ENCODE measurements at places on chromosomes 16 and 17.

DNA sequence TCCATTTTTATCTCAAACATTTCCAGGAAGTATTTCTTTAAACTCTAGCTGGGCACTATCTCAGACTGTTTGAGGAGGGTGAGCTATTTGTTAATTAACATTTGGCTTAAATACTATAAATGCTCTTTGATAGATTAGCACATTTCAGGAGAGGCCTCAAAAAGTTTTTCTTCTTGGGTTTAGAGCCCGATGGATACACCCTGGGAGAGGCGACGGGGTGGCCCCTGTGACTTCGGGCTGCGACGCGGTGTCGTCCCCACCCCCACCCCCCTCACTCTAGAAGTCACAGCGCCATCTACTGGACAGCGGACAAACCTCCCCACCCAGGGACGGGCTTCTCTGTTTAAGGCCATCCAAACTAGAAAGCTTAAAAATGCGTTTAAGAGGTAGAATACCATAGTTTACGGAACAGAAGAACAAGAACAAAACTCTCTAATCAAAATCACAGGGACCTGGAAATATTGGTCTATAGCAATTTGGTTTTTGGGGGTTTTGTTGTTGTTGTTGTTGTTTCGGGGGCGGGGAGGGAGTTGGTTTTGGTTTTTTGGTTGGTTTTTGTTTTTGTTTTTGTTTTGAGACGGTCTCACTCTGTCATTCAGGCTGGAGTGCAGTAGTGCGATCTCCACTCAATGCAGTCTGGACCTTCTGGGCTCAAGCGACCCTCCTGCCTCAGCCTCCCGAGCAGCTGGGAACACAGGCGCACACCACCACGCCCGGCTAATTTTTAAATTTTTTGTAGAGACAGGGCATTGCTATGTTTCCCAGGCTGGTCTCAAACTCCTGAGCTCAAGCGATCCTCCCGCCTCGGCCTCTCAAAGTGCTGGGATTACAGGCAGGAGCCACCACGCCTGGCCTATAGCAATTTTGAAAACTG lies 254.4 kb downstream of the C16orf95 start:
- peak; percentile 90 for DNase-seq

DNA sequence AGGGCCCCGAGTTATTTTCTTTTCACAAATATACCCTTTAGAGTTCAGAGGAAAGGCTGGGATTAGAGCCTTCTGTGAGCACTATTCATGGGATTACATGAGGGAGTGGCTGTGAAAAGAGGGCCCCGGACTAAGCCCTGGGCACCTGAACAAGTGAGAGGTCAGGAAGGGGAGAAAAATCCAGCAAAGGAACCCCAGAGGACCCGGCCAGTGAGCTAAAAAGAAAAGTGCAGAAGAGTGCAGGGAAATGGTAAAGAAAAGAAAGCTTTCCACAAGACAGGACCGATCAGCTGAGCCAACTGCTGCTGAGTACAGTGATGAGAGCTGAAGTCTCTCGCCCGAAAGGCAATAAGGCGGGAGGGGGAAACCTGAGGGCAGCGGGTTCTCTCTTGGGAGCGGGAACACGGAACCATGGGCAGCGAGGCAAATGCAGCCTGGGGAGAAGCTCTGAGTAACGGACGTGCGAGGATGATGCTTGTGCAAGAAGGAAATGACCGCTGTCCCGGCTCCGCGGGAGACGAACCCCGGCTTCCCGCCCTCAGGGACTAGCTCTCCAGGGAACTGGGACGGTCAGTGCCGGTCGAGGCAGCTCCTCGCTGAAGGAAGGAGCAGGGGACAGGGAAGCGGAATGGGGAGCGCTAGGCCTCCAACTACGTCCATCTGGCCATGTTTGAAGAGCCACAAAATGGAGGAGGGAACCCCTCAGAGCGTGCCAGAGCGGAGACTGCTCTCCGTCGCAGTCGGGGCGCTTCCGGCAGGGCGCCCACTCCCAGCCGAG lies 665 bp upstream of the ALDH3A2 start:
- peak; percentile 97 for DNase-seq

- no peak for DNase-seq
Measured at GRCh38 chr17:9700754-9701476, 55.6 kb downstream of the USP43 start.

GRCh38 chr16:24858219-24859041 lies 12.7 kb downstream of the SLC5A11 start:
- peak; percentile 75 for DNase-seq

- DNase-seq = no peak
Measured at GRCh38 chr16:70258946-70259345, 7.2 kb upstream of the EXOSC6 start.

DNA sequence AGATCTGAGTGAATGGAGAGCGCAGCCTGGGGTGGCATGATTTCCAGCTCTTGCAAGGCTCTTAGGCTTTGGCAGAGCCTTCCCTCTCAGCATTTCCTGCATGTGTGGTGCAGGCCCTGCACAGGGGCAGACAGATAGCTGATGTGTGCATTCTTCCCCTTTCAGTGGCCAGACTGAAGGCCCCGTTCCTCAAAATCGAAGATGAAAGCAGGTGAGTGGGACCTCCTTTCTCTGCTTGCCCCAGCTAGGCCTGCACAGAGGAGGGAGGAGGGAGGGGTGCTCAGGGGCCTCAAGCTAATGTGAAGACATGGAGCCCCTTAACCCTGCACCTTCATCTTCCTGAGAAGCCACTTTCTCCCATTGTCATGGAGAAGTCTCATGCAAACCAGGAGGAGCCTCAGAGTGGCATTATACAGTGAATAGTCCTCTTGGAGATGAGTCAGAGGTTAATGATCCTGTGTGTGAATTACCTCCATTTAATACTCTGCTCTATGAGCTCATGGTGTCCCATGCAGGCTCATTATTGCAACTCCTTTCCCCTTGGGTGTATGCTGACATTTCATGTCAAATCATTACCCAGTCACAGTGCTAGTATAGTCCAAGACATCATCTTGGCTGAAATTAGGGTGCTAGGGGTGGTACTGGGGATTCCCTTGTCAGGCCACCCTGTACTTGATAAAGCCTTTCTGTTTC lies 20.4 kb upstream of the ADAM11 start:
- no peak for DNase-seq

DNA sequence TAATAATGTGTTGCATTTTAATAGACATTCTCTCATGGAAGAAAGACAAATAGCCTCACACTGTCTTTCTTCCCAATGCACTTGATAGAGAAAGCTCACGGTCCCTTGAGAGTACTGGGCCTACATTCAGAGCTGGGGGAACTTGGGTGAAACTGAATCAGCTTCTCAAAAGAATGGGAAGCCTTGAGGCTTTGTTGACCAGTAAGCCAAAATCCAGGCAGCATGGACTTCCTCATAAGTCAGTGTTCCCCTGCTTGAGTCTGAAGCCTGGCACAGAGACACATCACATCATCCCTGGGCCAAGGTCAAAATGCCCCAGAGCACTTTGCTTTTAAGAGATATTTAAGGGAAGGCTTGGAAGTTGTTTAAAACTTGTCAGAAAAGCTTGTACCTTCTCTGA lies 302.2 kb upstream of the SALL1 start:
- DNase-seq = peak; percentile 7

GRCh38 chr17:81428948-81429774 lies 33.9 kb downstream of the BAHCC1 start:
- peak; percentile 80 for DNase-seq

- no peak for DNase-seq
Measured at GRCh38 chr16:8639694-8640093, 18.2 kb downstream of the METTL22 start.

GRCh38 chr17:60594734-60595133 lies 5.3 kb upstream of the PPM1D start:
- no peak for DNase-seq

DNA sequence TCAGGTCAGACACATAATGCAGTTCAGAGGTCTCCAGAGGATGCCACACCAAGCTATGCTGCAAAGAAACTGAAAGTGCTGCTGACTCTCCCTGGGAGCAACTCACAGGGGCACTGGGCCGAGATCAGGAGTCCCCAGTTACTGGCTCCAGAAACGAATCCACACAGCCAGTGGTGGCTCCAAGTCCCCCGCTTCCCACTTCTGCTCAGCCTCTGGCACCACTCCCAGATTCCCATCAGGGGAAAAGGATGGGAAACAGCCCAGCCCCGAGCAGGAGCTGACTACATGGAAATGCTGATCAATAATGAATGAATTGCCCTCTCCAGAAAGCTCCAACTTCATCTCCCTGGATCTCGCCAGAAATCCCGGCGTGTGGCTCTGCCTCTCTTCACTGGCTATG lies 62.3 kb upstream of the CDH5 start:
- DNase-seq = no peak

DNA sequence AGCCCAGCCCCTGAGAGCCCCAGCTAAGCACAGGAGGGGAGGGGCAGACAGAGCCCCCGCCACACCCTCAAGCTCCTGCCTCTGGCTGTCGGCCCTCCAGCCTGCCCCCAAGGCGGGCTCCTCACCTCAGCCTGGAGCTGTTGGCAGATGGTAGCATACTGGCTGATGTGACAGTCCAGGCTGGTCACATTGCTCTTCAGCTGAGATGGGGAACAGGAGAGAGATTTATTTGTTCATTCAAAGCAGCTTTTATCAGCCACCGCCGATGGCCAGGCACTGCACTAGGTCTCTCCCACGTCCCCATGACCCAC lies 14.8 kb downstream of the KIF18B start:
- no peak for DNase-seq

DNA sequence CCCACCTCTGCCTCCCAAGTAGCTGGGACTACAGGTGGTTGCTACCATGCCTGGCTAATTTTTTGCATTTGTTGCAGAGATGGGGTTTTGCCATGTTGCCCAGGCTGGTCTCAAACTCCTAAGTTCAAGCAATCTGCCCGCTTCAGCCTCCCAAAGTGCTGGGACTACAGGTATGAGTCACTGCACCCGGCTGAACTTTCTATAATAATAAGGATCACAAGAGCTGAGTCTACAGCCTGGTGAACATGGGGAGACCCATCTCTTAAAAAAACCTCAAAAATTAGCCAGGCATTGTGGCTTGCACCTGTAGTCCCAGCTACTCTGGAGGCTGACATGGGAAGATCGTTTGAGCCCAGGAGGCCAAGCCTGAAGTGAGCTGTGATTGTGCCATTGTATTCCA lies 53.5 kb downstream of the WDR59 start:
- no peak for DNase-seq

GRCh38 chr17:1515640-1516387 lies 598 bp downstream of the INPP5K start:
- peak; percentile 83 for DNase-seq

- no peak for DNase-seq
Measured at GRCh38 chr16:76360404-76360803, 83.2 kb downstream of the CNTNAP4 start.

GRCh38 chr17:15269780-15270089 lies 4.6 kb upstream of the PMP22 start:
- no peak for DNase-seq

DNA sequence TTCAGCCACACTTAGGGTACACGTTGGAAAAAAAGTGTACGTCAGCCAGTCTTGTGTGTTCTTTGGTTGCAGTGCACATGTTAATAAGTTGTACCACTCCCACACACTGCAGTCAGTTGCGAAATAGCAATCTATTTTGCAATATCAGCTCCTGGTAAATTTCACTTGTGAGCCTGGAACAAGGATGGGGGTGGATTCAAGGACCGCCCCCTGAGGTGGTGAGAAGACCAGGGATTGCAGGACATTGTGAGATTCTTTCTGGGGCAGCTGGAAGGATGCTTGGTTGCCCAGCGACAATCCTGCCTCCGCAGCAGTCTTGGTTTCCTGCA lies 78.6 kb upstream of the ZFHX3 start:
- DNase-seq = peak; percentile 78

- peak; percentile 24 for DNase-seq
Measured at GRCh38 chr16:71440669-71441347, 1.0 kb downstream of the TLE7 start.

DNA sequence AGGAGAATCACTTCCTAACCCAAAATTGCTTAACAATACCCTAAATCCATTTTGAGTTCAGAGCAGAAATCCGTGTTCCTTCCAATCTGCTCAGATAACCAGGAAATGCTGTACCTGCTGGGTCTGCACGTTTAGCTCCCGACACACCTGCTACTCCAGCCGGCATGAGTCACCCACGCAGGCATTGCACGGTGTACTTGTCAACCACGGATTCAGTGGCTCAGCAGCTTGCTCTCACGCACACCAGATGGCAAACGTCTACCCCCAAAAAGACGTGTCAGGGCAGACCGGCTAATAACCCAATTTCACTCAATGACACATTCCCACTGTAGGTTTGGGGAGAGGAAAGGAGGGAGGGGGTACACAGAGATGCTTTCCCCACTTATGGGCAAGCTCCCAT lies 468.1 kb downstream of the SOX9 start:
- DNase-seq = no peak

DNA sequence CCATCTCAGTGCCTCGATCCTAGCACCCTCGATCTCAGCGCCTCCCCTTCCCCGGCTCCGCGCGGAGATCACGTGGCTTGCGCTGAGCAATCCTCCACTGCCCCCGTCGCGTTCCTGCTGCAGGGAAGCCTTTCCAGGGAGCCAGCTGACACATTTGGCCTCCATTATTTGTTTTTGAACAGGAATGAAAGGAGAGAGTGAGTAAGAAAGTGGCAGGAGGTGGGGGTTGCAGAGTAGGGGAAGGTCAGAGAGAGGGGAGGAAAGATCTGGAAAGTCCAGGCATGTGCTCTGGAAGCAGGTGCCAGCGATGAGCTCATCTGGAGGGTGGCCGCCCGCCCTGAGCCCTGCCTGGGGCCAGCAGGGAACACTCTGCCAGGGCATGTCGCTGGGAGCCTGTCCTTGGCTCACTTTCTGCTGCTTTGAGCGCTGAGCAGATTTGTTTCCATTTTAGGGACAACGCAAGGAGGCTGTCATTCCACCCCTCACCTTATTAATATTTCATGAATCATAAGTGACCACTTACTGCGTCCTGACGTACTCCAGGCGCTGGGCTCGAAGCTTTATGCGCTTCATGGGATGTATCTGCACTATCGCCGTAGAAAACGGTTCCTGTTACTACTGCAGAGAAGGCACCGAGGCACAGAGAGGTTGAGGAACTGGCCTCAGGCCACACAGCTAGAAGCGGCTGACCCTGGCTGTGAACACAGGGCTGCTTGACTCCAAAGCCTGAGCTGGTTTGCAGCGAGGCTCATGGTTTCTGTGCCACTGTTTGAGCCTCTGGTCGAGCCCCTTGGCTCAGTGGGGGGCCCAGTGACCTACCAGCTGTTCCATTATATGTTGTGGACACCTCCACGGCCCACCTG lies 283.1 kb downstream of the SEC14L1 start:
- DNase-seq = no peak

DNA sequence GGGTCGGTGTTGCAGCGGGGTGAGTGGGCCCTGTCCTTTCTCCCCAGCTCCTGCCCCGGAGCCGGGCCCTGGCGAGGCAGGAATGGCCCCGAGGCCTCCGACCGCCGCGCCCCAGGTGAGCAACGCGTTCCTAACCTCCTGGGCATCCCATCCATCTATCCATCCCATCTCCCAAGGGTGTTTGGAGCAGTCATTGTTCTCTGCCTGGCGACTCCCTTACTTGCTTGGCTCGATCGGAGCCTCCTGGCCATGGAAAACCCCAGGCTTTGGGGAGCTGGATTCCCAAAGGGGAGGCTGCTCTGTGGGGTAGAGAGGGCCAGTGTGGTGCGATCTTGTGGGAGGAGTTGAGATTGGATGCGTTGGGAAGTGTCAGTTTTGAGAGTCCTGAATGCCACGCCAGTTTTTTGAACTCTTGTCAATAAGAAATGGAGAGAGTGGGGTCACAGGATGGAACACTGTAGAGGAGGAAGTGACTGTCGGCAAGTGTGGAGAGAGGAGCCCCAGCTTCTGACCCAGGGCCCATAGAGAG lies 684 bp downstream of the ZFP90 start:
- peak; percentile 48 for DNase-seq

GRCh38 chr17:9410301-9410700 lies 165.3 kb downstream of the STX8 start:
- DNase-seq = no peak

- no peak for DNase-seq
Measured at GRCh38 chr17:2181897-2182448, 121.6 kb downstream of the SMG6 start.

GRCh38 chr17:66900126-66901010 lies 64.1 kb upstream of the CACNG4 start:
- DNase-seq = no peak
